ENCODE measurements at places on chromosomes 3 and 15.

DNA sequence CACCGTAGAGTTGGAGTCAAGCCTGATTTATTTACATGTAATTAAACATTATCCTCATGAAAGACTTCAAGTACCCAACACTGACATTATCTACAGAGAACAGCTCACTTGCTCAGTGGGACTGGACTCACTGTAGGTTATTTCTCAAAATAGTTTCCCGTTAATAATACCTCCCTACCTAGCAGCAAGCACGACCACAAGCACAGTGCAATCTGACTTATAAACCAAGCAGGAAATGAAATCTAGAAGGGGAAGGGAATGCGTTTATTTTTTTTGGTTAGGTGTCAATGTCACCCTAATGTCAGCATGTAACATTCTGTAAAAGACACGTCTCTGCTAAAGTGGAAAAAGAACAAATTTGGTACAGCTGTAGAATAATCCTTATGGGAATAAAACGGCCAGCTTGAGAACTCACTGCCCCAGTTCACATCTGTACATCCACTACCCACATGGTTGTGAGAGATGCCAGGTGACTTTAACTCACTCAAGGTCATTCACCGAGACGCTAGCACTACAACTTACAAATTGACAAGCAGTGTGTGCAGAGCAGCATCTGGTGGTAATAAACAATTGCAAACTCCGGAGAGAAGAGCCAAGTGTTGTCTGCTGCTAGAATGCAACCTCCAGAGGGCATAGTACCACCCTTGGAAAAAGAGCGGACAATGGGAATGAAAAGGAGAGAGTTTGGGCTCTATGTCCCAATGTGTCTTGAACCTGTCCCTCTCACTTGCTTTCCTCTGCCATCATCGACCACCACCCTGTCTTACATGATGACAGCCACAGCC, 242.5 kb downstream of the CADPS start:
- DNase-seq, result no peak

DNA sequence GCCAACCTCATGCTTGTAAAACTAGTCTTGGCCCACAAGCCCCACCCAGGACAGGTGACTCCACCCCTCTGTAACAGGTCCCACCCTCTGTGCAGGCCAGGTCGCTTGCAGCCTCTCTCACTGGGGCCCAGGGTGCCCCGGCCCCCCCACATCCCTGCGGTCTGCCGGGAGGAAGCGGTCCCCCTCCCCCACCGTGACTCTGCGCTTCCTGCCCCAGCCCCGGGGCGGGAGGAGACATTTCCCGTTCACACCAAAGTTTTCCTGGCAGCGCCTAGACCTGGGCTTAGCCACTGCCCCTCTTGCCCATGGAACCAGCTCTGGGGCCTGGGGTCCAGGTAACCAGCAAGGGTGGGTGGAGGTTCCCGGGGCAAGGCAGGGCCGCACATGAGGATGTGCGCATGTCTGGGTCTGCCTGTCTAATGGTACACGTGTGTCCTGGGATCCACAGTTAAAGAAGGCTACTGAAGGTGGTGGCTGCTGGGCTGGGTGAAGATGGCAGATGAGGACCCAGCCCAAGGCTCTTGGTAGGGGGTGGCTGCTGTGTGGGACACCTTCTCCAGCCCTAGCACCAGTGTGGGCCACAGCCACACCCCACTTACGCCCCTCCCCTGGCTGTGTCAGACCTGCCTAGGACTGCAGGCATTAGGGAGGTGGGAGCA, 8.4 kb downstream of the NBEAL2 start:
- DNase-seq, result peak; percentile 85

GRCh38 chr15:94059013-94059587, 172.3 kb upstream of the MCTP2 start:
- DNase-seq, result no peak

DNA sequence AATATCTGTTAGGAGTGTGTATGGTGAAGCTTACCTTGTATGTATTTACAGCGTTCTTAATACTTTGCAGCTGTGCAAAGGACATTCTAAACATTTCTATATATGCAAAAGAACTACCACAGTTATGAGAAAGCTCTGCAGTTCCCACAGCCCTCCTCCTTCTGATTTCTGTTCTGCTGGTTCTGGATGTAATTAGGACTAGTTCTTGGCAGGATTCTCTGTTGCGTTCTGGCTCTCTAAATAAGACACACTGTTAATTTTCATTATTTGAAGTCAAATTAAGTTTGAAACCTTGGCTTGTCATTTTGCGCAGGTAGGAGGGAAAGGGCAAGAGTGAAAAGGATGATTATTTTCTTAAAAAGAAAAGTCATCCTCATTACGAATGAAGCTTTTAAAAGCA, 76.4 kb downstream of the FNDC3B start:
- no peak for DNase-seq

DNA sequence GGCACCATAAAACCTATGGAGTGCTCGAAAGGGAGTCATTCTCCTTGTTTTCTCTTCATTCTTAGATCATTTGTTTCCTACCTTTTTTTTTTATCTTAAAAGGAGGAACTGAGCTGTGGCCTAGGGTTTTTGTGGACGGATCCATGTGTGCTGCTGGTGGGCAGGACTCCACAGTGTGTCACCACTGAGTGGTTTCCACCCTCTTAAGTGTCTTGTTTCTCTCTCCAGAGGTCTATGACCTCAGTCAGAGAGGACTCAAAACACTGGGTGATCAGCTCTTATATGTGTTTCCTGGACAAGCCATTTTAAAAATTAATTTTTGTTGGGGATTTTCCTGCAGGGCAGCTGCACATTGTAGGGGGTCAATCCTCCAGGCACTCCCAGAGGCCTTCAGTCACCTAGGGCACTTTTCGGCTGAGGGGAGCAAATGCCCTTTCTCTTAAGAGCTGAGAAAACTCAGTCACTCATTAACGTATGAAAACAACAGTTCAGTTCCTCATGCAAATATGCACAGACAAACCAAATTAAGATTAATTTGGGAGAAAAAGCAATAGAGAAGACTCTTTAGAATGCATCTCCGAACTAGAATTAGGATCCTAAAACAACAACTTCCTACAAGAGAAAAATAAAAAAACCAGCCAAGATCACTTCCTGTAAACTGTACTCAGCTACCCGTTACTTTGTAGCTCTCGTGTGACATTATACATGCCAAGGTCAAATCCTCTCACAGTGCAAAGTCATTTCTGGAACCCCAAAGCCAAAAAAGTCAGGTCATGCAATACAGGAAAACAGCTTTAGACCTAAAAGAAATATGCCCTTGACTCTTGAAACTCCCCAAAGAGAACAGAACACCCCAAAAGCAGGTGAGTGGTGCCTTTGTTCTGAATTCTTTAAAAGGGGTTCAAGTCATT, 27.6 kb upstream of the FAM3D start:
- no peak for DNase-seq

- no peak for DNase-seq
These were observed 1072.1 kb downstream of the PLOD2 start for GRCh38 chr3:145088917-145089316.

- no peak for DNase-seq
These were observed 25.3 kb upstream of the AGBL1 start for GRCh38 chr15:86054338-86054737.

DNA sequence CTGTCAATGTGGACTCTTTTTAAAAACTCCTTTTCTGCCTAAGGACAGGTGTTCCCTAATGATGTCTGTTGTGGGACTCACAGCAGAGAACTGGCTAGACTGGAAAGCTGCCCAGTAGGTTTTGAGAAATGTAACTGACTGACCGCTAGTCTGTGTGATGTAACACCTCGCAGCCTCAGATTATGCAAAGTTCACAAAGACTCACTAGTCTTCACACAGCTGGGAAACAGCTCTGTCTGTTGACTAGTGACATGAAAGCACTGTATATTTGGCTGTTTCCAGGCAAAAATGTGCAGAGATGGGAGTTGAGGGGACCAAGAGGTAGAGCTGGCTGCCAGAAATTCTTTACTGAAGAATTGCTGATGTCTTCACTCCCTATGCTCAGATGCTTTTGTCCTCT, 10.3 kb downstream of the PDZRN3 start:
- no peak for DNase-seq

DNA sequence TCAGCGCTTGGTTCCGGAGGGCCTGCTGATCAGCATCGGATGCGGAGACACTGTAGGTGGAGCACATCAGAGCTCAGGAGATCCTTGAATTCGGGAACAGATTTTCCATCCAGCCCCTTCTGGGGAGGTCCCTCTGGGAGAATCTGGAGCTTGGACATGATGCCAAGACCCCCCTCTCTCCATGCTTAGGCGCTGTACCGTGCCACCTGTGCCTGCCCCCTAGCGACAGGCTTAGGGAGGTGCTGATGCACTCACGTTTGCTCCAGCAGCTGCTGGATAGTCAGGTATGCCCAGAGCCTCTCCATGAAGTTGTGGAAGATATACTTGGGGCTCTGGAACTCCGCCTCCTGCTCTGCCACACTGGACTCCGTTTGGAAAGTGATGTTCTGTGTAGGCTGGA, 9.7 kb downstream of the ITIH4 start:
- DNase-seq, result peak; percentile 34

DNA sequence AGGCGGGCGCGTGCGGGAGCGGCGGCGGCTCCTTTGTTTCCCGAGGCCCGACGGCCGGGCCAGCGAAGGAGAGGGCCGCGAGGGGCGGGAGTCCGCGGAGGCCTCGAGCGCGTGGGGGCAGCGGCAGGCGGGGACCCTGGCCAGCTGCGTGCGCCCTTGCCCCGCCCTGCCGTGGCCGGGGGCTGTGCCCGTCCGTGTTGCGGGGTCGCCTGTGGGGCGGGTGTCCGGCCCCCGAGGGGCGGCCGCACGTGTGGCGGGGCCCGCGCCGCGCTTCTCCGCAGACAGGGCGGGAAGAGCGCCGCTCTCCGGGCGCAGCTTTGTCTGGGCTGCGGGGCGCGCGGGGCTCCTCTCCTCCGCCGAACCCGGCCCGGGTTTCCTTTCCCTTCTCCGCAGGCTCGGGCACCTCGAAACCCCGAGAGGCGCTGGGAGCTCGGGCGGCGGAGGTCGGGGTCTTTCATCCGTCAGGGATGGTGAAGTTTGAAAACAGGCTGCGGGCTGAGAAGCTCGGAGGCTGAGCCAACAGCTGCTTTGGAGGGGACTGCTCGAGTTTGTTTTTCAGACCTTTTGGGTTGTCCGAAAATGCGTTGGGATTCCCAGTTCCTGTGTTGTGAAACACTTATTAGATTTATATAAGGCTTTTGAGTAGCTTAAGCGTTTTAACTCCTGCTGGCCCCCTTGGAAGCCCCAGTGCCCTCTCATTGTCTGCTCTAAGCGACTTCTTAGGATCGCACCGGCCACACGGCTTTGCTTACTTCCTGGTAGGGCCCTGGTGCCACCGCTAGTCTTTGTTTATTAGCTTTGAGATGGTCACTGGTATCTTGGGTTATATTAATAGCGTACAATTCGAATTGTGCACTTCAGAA, 817 bp downstream of the USP3 start:
- peak; percentile 81 for DNase-seq

GRCh38 chr3:54008099-54008498, 114.3 kb upstream of the CACNA2D3 start:
- DNase-seq, result no peak

- DNase-seq, result no peak
These were observed 2.4 kb upstream of the GPR87 start for GRCh38 chr3:151318991-151319390.

DNA sequence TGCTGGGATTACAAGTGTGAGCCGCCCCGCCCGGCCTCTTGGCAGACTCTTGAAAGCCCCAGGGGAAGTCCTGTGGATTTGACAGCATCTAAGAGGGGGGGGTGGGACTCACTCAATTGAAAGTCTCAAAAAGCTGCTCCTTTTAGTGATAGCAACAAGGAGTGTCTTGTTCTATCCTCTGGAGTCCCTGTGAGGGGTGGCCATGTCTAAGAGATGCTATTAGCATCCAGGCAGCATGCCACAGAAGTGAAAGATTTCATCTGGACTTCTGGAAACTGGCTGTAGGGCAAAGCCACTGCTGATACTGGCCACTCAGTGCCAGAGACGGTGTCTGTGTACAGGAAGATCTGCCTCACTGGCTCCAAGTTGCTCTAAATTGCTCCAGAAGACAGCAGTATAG, 74.0 kb downstream of the DHX36 start:
- DNase-seq, result no peak

DNA sequence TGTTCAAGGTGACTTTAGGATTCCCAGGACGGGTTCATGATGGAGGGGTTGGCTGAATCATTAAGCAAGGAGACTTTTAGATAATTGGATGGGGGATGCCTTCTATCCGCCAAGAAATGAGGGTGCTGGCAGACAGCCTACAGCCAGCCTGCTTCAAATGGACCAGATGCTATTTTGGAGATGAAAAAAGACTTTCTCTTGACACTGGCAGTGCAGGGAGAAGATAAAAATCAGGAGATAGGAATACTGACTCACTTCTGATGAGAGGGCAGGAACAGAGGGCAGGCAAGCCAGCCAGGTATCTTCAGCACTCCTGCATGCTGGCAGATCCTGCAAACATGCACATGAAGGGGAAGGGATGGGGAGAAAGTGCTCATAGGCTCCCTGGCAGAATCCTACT, 7.7 kb upstream of the SYN2 start:
- no peak for DNase-seq

- no peak for DNase-seq
These were observed 243.1 kb upstream of the STT3B start for GRCh38 chr3:31289584-31289983.

- DNase-seq, result no peak
These were observed 151.0 kb downstream of the CHSY1 start for GRCh38 chr15:101100593-101101442.

DNA sequence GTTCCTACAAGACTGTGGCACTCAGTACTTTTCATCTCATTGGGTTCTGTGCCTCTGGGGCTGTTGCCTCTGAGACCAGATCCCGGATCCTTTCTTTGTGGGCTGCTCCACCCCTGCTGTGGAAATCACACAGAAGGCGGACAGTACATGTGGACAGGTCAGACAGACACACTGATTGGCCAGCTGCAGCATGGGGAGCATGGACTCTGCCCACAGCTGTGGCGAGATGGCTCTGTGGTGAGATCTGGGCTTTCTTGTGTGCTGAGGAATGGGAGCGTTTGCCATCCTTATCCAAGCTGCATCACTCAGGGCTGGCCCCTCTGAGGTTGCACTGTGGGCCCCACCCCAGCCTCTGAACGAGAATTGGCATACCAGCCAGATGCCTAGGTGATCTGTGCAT, 147.0 kb downstream of the APBA2 start:
- DNase-seq, result no peak

DNA sequence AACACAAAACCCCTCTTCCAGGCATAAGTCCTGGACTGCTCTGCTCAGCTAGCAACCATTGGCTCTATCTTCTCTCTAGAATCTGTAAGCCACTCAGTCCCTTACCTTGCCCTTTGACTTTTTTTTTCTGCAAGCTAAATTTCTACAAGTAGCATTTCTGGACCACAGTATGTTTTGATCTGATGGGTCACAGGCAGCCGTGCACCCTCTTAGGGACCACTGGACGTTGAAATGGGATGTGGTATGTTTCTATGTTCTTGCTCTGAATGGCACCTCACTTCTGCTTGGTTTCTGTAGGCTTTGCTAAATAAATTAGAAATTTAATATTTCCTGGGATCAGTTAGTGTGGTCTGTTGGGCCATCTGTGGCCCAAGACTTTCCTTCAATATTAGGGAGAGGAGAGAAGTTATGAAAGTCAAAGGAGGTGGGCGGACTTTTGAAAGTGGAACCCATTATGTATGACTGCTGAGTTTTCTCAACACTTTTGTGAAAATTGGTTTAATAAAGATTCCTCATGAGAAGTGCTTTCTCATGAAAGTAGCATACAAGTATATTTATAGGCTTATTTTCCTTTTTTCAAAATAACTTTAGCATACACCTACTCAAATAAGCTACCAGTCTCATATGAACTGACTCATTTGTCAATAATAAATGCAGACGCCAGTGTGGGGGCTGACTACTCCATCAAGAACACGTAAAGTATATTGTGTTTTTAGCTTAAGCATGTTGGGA, 18.4 kb upstream of the TIPARP start:
- DNase-seq, result no peak
